ENCODE measurements at places on chromosomes 12 and 14. TPM values are rescaled to one million over a fixed set of nuclear protein-coding genes. Genes with fewer than 3 reads are reported as not detected.

The C14orf119 gene
- 40.9 TPM for total RNA-seq

The TAS2R8 gene
- not detected for total RNA-seq

The ADAM20 gene
- total RNA-seq: 1.00 TPM

The ACOT6 gene
- total RNA-seq: not detected

The ADGRD1 gene
- 0.11 TPM for total RNA-seq

Measured in uterine smooth muscle cell (primary cell).